ENCODE measurements at places on chromosomes 4 and X.

DNA sequence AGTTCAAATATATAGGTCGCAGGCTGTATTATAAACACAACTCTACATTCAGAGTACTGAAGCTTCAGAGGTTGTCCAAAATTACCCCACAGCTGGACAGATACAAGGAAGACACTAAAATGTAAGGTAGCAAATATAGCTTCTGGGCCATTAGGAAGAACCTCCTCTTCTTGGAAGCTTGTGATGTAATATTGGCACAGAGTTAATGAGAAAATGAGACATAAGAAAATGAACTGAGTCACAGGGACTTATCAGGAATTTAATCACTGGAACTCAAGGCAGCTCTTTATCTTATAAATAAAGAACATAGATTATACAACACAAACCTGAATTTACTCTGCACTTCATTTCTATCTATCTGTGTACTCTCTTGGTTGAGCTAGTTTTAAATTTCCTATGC lies 344.7 kb downstream of the PCDH10 start:
- DNase-seq: no peak

- DNase-seq: no peak
Observed at GRCh38 chr4:145090380-145090779, 7.6 kb downstream of the ANAPC10 start.

GRCh38 chr4:28357990-28358389 lies 1497.3 kb downstream of the STIM2 start:
- DNase-seq: no peak

DNA sequence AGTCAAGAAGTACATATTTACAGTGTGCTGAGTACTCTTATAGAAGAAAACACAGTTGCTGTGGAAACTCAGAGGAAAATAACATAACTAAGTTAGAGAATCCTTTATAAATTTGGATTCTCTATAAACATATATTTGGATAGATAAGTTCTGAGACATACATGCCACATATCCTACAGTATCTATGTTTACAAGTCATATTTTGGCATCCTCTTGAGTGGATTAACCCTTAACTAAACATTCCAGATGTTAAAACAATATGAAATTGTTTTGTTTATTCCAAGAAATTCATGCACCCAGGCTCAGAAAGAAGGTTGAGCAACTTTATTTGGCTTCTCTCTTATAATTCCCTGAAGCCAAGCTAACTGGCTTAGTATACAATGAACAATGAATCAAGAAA lies 267.2 kb downstream of the TEX13A start:
- DNase-seq: no peak

- DNase-seq: no peak
Observed at GRCh38 chrX:13053171-13053570, 8.8 kb upstream of the FAM9C start.

GRCh38 chrX:11703855-11704254 lies 38.1 kb upstream of the ARHGAP6 start:
- no peak for DNase-seq

Data from activated CD4-positive, alpha-beta T cell treated with anti-CD3 and anti-CD28 coated beads for 1 hour (primary cell).